Large intestine (tissue), 12 donors: ENCODE measurements at places on chromosomes 3 and 15. TPM values are rescaled to one million over a fixed set of nuclear protein-coding genes. Genes with fewer than 3 reads are reported as not detected.

SLC9A9 gene
- polyA plus RNA-seq: 6.3 TPM

SPATA12 gene
- polyA plus RNA-seq: not detected

CCR8 gene
- 0.09 TPM for polyA plus RNA-seq

BSN gene
- polyA plus RNA-seq: 1.3 TPM

NAALADL2 gene
- polyA plus RNA-seq: 6.5 TPM

UBAP1L gene
- 4.9 TPM for polyA plus RNA-seq

DNA sequence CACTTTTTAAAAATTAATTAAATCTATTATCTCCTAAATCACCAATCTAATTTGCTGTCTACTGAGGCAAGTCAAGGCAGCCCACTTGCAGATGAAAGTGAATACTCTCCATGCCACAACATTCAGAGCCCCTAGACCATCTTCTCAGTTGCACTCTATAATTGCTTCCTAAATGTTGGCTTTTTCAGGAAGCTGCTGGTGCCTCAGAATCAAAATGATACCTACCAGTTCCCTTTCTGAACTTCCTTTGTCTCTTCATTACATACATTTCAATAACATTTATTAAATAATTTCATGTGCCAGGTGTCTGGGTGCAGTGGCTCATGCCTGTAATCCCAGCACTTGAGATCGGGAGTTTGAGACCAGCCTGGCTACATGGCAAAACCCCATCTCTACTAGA lies 124.1 kb downstream of the SERPINI1 start:
- no peak overlapping the region for H3K27ac ChIP-seq
- H3K4me3 ChIP-seq: no peak overlapping the region
- DNase-seq: no peak
- H3K27me3 ChIP-seq: no peaks in the 10 kb centered on the region
- no peaks in the 10 kb centered on the region for H3K36me3 ChIP-seq
- no peaks in the 10 kb centered on the region for H3K4me1 ChIP-seq

DNA sequence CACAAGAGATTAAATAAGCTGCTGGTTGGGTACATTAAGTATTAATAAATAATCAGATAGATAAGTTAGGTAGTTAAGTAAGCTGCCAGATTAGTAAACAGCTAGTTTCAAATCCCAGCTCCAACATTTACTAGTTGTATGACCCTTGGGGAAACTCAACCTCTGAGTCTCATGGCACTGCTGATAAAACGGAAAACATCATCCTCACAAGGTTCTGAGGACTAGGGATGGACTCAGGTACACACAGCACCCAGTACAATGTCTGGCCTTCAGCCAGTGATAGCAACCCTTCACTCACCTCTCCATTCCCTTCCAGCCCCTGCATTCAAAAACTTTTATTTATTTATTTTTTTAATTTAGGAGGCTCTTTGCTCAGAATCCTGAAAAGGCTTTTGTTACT lies 32.3 kb downstream of the B3GNT5 start:
- no peaks in the 10 kb centered on the region for H3K36me3 ChIP-seq
- no peak overlapping the region for H3K27ac ChIP-seq
- no peaks in the 10 kb centered on the region for H3K27me3 ChIP-seq
- DNase-seq: no peak
- no peaks in the 10 kb centered on the region for H3K4me1 ChIP-seq

DNA sequence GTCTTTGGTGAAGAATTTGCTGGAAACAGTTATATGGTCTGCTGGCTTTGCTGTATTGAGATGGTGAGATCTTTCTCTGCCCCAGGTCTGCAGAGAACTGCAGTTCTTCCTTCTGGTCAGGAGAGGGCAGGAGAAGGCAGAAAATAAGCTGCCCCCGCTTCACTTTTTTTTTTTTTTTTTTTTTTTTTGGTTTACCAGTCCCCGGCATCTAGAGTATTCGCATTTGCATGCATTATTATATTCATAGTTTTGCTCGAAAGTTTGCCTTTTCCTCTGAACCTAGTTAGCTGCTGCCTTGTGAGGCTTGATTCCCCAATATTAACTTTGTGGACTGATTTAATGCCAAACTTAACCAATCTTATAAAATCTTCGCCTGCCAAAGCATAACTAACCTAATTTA lies 10.6 kb upstream of the PARL start:
- peaks cover 3% of the 10 kb centered on the region for H3K27me3 ChIP-seq
- no peak overlapping the region for H3K4me3 ChIP-seq
- H3K4me1 ChIP-seq: peaks cover 7% of the 10 kb centered on the region
- DNase-seq: peak; percentile 24
- H3K27ac ChIP-seq: no peak overlapping the region
- no peaks in the 10 kb centered on the region for H3K36me3 ChIP-seq

- H3K27ac ChIP-seq: peak overlapping the region; percentile 39
- DNase-seq: peak; percentile 76
- peaks cover 8% of the 10 kb centered on the region for H3K4me1 ChIP-seq
- peaks cover 10% of the 10 kb centered on the region for H3K36me3 ChIP-seq
These were observed 27.3 kb downstream of the ATOSA start for GRCh38 chr15:52651868-52652267.

DNA sequence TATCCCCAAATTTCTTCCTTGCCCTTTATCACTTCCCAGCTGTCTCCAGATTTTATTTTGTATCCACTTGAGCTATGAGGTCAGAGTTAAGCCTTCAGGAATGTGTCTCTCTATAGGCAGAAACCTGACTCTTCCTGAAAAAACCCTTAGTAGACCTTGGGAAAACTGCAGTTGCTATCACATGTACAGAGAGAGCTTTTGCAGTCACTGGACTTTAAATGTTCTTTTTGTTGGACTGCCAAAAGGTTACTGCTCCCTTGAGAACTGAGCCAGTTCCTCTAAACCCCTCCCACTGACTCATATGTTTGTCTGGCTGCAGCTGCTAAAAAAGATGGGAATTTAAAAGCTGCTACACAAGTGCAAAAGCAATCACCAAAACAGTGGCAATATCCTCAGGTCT lies 169.1 kb upstream of the CCDC54 start:
- H3K4me1 ChIP-seq: no peaks in the 10 kb centered on the region
- H3K4me3 ChIP-seq: no peak overlapping the region
- H3K27ac ChIP-seq: peak overlapping the region; percentile 5

- no peak for DNase-seq
- no peak overlapping the region for H3K27ac ChIP-seq
- H3K4me1 ChIP-seq: no peaks in the 10 kb centered on the region
- H3K36me3 ChIP-seq: no peaks in the 10 kb centered on the region
- no peak overlapping the region for H3K4me3 ChIP-seq
These were observed 305.6 kb upstream of the STT3B start for GRCh38 chr3:31227131-31227562.

DNA sequence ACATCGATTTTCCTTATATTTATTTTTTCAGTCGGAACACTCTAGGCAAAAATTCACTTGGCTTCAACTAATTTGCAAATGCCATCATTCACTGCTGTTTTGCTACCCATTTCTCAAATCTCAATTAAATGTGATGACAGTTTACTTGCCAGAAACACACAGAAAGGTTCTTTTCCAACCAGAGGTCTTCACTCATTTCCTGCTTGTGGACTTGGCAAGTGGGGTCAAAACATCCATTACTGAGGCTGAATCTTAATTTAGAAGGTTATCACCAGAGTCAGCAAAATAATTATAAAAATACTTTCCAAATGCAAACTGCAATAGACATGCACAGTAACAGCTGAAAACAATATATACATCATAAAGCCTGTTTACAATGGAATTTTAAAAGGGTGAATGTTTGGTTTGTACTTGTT lies 625.4 kb upstream of the TBL1XR1 start:
- H3K4me3 ChIP-seq: no peak overlapping the region
- no peak overlapping the region for H3K27ac ChIP-seq
- peaks cover 19% of the 10 kb centered on the region for H3K4me1 ChIP-seq

GRCh38 chr15:95142531-95142930 lies 911.2 kb downstream of the MCTP2 start:
- H3K4me1 ChIP-seq: no peaks in the 10 kb centered on the region
- no peak for DNase-seq
- H3K4me3 ChIP-seq: no peak overlapping the region
- no peaks in the 10 kb centered on the region for H3K27me3 ChIP-seq

- H3K27me3 ChIP-seq: no peaks in the 10 kb centered on the region
- no peak overlapping the region for H3K4me3 ChIP-seq
- no peak overlapping the region for H3K27ac ChIP-seq
- no peaks in the 10 kb centered on the region for H3K4me1 ChIP-seq
- H3K36me3 ChIP-seq: peaks cover 39% of the 10 kb centered on the region
- DNase-seq: no peak
These were observed 11.7 kb upstream of the RARRES1 start for GRCh38 chr3:158743664-158744566.

GRCh38 chr3:47036145-47036544 lies 56.7 kb downstream of the NBEAL2 start:
- H3K4me1 ChIP-seq: no peaks in the 10 kb centered on the region
- H3K4me3 ChIP-seq: no peak overlapping the region
- DNase-seq: no peak
- no peaks in the 10 kb centered on the region for H3K27me3 ChIP-seq
- H3K36me3 ChIP-seq: peaks cover 69% of the 10 kb centered on the region

DNA sequence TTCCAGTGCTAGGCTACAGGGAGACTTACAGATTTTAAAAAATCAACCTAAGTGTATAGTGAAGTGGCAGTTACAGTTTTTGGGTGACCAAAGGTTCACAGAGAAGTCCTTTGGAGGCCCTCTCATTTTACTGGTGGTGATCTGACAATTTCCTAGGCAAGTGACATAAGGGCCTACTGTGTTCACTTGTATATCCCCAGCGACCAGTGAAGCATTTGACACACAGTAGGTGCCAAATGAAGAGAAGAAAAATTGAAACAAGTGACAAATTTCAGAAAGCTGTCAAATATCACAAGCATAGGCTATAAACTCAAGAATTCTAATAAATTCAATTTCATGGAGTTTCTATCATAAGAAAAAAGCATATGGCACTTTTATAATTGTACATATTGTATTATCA lies 89.5 kb downstream of the RPL22L1 start:
- no peaks in the 10 kb centered on the region for H3K27me3 ChIP-seq
- no peak for DNase-seq
- H3K4me1 ChIP-seq: no peaks in the 10 kb centered on the region
